NCI-H510A treated with DMSO at 0.1 percent for 48 hours (cell line): ENCODE measurements at places on chromosomes 12 and 14.

DNA sequence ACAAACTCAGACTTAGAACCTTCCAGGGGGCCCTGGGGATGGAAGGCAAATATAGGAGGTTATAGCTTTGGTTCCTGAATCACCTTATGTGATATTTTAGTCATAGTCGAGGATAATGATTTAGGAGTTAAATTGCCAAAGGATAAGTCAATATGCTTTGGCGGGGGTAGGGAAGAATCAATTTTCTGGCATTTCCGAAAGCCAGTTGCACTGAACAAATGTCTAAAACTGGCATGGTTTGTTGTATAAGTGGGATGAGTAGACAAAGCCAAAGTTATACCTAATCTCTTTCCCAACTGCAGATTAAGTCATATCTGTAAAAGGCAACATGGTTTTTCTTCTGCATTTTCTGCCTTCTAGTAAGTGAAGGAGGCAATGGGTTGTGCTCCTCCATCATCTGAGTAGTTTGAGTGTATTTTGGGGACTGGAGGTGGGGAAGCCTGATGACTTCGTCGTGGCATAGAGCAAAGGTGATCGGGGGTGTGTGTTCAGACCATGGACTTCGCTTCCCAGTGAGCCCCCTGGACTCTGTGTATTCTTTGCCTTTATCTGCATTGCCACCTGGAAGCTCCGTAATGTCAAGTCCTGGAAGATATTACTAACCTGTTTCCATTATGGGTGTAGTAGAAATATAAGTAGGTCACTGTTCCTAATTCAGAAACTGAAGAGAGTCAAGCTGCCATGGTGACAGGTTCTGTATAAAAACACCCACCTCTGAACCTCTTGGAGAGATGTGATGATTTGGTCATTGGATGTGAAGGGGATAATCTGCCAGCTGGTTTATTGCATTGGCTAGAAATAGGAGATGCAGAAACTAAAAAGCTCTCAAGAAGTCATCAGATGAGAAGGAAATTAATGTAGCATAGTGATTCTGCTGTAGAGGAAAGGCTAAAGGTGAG lies 24.5 kb downstream of the PPFIBP1 start:
- DNase-seq, result no peak

- DNase-seq, result no peak
Measured at GRCh38 chr14:71985538-71986189, 53.4 kb downstream of the RGS6 start.

DNA sequence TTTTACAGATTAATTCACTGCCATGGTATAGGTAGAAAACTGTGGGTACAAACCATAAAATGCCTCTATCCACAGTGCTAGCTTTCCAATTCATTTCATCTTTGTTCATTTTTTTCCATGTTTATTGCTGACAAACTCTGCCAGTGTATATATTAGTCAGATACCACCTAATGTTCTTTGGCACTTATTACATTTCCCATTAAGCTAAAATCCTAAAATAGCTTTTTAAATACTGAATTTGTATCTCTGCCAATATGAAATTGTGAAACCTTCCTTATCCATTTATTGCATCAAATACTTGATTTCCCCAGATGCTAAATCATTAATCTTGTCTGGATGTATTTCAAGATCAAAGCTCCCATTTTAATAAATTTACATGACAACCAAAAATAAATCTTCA lies 150.1 kb upstream of the FSCB start:
- no peak for DNase-seq

DNA sequence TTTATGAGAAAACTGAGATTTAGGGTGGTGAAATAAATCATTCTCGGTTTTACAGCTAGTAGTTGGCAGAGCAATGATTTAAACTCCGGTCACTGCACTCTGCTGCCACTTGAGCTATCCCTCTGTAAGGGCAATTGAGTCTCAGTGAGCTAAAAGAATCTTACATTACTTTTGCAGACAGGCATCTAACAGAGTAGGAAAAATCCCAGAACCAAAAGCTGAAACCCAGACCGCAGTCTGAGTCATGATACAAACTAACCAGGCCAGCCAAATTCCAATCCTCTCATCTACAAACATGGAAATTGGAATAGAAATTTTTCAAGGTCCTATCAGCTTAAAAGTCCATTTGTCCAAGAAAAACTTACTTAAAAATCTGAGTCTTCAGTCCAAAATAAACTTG lies 73.7 kb downstream of the ANKS1B start:
- no peak for DNase-seq

DNA sequence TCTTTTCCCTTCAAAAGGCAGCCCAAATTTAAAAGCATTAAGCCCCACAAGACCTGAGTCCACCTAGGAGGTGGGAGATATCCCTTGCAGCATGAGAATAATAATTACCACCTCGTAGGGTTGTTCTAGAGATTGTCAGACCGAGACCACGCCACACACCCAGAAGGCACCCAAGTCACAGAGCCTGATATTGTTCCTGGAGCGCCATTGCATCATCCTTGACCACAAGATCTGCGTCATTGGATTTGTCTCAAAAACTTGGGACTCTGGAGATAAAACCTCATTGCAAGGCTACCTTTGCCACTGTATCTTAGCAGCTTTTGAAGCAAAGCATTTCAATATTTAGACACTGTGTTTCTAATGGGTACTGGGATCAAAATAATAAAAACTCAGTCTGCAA lies 29.4 kb upstream of the PPP2R5C start:
- DNase-seq, result no peak

GRCh38 chr12:96257550-96258103 lies 63.5 kb downstream of the ELK3 start:
- DNase-seq, result no peak

- peak; percentile 24 for DNase-seq
Measured at GRCh38 chr14:77615361-77616132, 890 bp downstream of the SPTLC2 start.

- no peak for DNase-seq
Measured at GRCh38 chr12:107541001-107541705, 144.4 kb upstream of the PWP1 start.

DNA sequence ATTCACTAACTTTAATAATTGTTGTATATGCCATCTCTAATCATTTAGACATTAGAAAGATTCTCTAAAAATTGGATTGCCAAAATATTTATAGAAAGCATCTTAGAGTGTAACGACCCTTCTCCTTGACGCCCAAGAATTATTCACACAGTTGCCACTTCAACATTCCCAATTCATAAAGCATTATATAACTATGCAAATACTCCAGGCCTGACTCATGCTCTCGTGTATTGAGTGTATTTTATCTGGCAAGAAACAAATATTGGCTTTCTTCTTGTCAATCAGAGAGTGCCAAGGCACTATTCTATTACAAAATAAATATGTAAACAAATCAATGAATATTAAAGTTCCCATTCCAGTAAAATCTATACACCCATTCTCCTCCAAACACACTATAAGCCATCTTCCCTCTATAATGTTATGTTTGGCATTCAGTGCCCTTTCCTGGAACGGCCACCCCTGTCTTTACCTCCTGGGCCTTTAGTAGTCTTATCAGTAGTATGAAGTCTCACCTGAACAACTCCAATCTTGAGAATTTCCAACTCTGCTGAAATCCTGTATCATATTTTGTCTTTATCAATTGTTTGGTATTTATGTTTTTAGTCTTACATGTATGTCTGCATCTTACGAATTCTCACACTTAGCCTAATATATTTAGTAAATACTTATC lies 182.6 kb downstream of the PIK3C2G start:
- peak; percentile 47 for DNase-seq

DNA sequence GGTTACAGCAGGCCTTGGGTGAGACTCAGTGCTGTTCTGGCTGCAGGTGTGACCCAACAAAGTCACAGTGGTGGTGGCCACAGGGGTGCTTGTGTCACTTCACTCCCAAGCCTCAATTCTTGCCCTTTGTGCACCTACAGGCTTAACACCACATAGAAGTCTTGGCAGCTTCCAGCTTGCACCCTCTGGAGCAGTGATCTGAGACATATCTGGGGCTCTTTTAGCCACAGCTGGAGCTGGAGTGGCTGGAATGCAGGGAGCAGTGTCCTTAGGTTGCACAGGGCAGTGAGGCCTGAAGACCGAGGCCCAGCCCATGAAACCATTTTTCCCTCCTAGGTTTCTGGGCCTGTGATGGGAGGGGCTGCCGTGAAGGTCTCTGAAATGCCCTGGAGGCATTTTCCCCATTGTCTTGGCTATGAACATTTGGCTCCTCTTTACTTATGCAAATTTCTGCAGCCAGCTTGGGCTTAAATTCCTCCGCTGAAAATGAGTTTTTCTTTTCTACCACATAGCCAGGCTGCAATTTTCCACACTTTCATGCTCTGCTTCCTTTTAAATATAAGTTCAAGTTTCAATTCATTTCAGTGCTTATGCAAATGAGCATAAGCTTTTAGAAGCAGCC lies 37.7 kb downstream of the ADAM21 start:
- no peak for DNase-seq

GRCh38 chr12:94235848-94236247 lies 87.5 kb downstream of the PLXNC1 start:
- peak; percentile 13 for DNase-seq

- no peak for DNase-seq
Measured at GRCh38 chr14:93320489-93320888, 12.3 kb downstream of the BTBD7 start.

DNA sequence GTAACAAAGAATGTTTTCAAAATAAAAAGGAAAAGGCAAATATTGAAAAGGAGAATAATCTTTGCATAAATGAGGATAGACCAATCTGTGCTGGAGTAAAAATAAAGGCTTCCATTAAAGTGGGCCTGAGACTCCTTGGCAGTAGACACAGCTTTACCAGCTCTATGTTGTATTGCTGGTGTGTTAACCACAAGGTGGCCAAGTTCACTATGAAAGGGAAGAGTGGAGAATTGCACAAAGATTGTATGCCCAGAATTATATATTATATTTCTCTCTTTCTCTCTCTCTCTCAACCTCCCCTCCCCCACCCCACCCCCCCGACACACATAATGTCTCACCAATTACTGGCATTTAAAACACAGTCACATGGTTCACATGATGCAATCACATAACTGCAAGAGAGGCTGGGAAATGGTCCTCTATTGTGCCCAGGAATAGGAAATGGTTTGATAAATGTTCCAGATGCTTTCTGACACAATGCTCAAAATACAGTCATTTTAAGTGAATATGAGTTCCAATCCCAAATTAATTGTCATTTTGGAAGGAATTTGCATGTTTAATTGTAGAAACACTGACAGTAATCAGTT lies 222.6 kb upstream of the SYT1 start:
- DNase-seq, result no peak

DNA sequence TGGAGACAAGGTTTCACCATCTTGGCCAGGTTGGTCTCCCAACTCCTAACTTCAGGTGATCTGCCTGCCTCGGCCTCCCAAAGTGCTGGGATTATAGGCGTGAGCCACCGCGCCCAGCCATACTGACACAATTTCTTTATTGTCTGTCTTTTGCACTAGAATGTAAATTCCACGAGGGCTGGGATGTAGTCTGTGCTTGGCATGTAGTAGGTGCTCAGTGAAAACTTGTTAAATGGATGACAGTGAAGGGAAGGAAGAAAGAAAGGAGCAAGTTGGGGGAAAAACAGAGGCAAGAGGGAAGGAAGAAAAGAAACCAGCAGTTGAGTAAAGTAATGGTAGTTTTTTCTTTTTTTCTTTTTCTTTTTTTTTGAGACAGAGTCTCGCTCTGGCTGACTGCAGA lies 53.1 kb downstream of the LIMA1 start:
- no peak for DNase-seq

GRCh38 chr12:59626382-59626781 lies 30.6 kb downstream of the SLC16A7 start:
- DNase-seq, result no peak

DNA sequence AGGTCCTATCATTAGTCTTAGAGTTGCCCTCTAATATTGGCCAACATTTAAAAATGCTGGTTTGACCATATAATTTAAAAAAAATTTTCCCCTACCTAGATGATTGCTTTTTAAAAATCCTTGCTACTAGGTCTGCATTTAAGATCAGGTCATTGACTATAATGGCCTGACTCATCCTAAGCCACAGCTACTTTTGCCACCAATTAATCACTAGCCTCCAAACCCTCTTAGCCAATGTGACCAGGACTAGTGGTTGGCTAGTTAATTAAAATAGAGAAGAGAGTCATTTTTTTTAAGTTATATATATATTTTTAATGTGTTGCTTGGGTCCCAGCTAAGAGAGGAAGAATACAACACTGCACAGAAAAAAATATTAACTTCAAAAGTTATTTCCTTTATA lies 57.5 kb downstream of the SOS2 start:
- DNase-seq, result no peak

DNA sequence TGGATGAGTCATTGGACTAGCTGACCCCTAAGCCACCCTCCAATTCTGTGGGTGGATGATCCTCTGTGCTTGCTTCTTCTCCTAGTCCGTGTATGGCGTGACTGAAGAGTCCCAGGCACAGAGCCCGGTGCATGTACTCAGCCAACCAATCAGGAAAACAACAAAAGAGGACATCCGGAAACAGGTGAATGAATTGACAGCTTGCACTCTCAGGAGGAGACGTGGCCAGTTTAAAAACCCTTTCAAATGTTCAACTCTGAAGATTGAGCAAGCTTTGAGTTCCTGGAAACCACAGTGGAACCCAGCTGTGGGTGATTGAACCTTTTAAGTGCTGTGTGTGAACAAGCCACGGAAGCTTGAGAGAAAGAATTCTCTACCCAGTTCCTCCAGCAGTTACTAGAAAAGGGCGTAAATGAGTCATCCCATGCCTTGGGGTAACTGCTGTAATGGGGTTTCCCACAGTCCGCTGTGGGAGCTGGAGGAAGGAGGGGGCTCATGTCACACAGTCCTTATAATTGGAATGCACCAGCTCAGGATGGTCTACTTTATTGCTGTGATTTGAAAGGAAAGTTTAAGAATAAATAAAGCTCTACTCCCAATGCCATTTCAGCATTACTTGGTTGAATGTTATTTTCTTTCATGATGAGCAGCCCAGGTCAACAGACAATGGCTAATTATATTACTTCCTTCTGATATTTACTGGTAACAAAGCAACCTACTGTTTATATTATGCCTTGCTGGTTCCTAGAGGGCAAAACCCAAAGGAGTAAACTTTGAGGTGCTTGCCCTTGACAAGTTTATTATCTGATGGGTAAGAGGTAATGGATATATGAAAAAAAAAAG lies 417.0 kb downstream of the DPF3 start:
- no peak for DNase-seq

- no peak for DNase-seq
Measured at GRCh38 chr14:101176535-101177205, 273.1 kb upstream of the RTL1 start.

GRCh38 chr12:103969391-103969790 lies 3.7 kb downstream of the TDG start:
- DNase-seq, result no peak

DNA sequence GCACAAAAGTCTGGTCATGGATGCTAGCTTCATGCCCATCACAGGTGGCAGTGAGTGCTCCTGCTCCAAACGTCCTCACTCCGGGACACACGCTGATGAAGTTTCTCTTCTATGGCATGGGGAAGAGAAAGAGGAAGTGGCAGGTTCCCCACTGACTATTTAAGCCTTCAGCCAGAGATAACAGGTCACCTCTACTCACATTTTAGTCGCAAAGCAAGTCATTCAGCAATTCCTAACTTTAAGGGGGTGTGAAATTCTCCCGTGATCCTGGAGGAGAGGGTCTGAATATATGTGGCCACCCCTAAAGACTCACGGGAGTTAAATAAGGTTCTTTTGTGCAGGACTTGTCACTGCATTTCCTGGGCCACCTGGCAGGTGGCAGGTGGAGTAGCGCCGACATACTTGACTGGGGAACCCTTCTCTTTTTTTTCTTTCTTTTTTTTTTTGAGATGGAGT lies 18.8 kb upstream of the RCOR1 start:
- no peak for DNase-seq

- no peak for DNase-seq
Measured at GRCh38 chr12:94240171-94240570, 91.8 kb downstream of the PLXNC1 start.
